COLO829 (cell line): ENCODE measurements at places on chromosomes 1 and 21.

DNA sequence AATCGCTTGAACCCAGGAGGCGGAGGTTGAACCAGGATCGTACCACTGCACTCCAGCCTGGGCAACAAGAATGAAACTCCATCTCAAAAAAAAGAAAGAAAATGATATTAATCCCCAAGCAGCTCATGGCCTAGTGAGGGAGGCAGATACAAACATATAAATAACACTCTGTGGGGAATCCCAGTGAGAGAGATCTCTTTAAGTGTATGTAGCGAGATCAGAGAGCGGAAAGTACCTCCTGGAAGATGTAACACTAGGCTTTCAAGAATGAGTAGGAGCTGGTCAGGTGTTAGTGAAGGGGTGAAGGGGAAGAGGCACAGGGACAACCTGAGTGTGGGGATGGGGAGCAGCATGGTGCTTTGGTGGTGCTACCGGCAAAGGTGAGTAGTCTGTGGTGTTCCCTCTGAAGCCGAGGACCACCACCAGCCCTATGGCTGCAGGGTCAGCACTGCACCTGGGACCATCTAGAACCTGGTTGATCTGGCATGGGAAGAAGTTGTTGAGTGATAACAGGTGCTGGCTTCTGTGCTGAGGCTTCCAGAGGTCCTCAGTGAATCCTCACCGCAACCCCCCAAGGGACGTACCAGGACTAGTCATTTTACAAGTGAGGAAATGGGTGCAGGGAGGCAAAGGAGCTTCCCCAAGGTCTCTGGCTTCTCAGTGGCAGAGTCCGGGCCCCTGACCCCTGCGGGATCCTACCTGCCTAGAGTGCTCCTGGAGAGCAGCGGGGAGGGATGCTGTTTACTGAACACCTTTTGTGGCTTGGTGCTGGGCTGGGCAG is 367.6 kb upstream of the VAMP3 start:
- DNase-seq = no peak

- no peak for DNase-seq
Measured at GRCh38 chr1:118928739-118929554, 59.2 kb downstream of the TBX15 start.

DNA sequence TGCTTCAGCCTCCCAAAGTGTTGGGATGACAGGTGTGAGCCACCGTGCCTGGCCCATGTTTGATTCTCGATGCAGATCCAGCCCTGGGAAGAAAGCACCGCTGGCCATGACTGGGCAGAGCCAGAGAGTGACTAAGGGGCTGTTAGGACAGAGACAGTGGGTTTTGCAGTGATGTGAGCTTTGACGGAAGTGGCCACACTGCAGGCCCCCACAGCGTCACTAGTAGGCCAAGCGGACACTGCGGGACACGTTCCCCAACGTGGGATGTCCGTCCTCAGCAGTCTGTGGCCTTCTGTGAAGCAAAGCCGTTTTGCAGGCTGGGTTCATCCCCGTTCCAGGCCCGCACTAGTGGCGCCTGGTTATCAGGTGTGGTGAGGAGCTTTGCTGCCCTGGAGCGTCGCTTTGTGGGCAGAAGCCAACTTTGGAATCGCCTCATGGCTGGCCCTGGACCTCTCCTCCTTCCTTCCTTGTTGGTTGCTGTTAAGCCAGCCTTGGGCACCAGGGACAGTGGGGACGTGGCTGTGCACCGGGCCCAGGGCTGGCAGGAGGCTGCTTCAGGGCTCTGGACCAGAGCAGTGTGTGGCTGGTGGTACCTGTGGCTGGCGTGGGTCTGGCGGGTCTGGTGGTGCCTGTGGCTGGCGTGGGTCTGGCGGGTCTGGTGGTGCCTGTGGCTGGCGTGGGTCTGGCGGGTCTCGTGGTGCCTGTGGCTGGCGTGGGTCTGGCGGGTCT is 41.2 kb downstream of the SKI start:
- no peak for DNase-seq

- DNase-seq = no peak
Measured at GRCh38 chr21:33386222-33386784, 16.9 kb upstream of the IFNGR2 start.

- no peak for DNase-seq
Measured at GRCh38 chr1:119940697-119941096, 44.4 kb upstream of the ADAM30 start.

- no peak for DNase-seq
Measured at GRCh38 chr1:15244813-15245212, 2.2 kb upstream of the FHAD1 start.

- no peak for DNase-seq
Measured at GRCh38 chr1:43973981-43974442, 748 bp upstream of the ATP6V0B start.

DNA sequence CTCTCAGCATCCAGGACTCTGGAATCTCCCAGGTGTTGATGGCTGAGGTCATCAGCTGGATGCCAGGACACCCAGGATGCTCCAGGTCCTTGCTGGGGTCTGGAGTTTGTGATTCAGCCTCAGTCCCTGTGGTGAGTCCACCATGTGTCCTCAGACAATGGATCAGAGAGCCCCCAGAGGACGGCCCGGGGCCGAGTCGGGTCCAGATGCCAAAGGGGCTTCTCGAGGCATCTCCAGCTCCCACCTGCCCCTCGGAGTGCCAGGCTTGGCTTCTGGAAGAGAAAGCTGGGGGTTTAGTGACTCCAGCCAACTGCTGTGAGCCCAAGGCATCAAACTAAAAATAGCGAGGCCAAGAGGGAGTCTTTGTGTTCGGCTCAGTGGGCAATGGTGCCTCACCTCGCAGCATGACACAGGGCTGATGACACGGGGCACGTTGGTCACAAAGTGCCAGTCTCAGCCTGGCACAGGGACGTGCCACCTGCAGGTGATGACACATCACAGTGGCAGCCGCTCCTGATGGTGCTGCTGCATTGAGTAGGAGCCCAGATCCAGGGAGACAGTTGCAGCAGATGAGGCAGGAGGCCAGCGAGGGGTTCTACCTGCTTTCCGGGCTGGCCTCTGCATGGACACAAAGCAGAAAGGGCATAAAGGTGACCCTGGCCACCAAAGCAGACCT is 10.6 kb downstream of the PDE9A start:
- no peak for DNase-seq

- peak; percentile 86 for DNase-seq
Measured at GRCh38 chr1:20058531-20058930, 11.5 kb upstream of the PLA2G5 start.

GRCh38 chr1:41536361-41536802 is 51.9 kb upstream of the EDN2 start:
- DNase-seq = no peak

GRCh38 chr1:88883156-88883555 is 8.2 kb downstream of the GTF2B start:
- no peak for DNase-seq

DNA sequence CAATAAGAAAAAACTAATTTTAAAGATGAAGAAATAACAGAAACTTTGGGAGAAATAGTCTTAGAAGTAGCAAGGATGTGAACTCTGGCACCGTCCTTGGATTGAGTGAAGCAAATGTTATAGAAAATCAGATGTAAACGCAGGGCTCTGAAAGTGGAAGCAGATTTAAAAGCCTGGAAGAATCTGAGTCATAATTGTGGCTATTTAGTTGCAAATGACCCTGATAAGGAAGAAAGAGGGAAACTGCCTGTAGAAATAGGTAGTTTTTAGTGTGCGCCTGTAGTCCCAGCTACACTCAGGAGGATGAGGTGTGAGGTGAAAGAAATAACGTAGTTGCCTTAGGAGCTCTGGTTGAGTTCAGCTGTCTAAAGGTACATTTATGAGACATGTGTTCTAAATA is 101.0 kb downstream of the NGF start:
- no peak for DNase-seq

GRCh38 chr1:240719953-240720700 is 108.2 kb upstream of the GREM2 start:
- DNase-seq = no peak

- DNase-seq = no peak
Measured at GRCh38 chr1:36641776-36642175, 159.1 kb upstream of the CSF3R start.

- DNase-seq = no peak
Measured at GRCh38 chr1:41444785-41445184, 39.7 kb downstream of the EDN2 start.

DNA sequence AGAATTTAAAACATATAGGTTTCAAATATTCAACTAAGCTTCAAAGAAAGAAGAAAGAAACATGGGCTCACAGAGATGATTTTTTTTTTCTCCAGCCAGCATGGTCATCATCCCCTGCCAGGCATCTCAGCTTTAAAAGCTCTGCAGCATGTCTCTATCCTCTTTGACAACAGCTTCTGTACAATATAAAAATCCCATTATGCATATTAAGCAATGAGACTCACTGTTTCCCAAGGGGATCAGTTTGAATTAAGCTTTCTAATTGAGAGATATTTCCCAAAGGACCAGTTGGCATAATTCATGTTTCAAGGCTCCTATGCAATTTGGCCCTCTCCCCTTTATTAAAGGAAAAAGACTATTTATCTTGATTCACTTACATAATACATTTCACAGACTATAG is 220.3 kb downstream of the GRIK1 start:
- DNase-seq = no peak

DNA sequence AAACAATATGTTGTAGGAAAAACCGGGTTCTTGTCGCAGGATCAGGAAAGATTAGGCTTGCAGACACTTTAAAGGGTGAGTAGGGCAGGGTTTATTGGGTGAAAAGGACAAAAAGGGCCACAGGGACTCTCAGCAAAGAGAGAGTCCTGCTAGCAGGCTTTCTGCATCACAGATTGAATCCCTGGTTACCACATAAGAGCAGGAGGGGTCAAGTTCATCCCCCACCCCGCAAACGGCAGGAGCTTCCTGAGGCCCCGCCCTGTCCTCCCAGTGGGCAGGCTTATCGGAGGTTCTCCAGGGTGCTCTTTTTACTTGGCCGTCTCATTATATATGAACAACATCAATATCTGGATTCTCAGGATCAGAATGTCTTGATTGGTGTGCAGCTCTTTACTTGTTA is 47.7 kb downstream of the SYCP1 start:
- no peak for DNase-seq

- DNase-seq = no peak
Measured at GRCh38 chr1:187474336-187474735, 645.6 kb downstream of the PLA2G4A start.

DNA sequence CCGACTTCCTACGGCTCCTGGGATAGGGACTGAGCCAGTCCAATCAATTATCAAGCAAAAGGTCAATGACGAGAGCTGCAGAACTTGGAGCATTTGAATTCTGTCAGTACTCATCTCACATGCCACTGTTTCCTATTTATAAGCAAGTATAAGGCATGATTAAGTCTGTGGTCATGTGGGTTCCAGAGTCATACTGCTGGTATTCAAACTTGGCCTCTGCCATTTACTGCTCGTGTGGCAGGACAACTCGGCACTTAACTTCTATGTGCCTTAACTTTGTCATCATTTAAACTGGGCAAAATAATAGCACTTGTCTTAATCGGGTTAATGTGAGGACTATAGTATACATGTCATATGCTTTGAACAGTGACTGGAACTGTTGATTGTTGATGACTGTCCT is 44.9 kb upstream of the TNFSF18 start:
- no peak for DNase-seq

- DNase-seq = no peak
Measured at GRCh38 chr1:221032637-221033280, 153.5 kb downstream of the HLX start.

- DNase-seq = peak; percentile 26
Measured at GRCh38 chr1:114033216-114033706, 54.0 kb downstream of the OLFML3 start.

DNA sequence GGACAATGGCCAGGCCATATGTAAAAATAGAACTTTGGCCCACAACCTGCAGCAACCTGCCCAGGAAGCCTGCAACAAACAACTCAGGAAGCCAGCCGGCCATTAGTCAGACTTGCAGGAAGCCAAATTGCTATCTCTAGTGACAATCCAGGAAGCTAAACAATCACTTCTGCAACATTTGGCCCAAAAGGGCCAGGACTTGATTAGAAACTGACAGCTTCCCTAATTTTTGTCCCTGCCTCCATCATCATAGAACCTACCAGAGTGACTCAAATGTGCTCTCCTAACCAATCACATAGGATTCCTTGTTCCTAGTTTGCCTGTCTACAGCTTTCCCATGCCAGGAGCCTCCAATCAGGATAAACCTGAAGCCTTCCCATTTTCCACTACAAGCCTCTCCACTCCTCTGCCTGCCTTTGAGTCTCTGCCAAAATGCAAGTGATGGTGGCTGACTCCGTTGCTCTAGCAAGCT is 639.3 kb downstream of the PTPRU start:
- no peak for DNase-seq

GRCh38 chr1:96989302-96989701 is 267.7 kb downstream of the PTBP2 start:
- DNase-seq = no peak

GRCh38 chr1:93344886-93345632 is 648 bp upstream of the DR1 start:
- DNase-seq = peak; percentile 12

- DNase-seq = no peak
Measured at GRCh38 chr1:39016604-39017171, 9.5 kb upstream of the NDUFS5 start.

DNA sequence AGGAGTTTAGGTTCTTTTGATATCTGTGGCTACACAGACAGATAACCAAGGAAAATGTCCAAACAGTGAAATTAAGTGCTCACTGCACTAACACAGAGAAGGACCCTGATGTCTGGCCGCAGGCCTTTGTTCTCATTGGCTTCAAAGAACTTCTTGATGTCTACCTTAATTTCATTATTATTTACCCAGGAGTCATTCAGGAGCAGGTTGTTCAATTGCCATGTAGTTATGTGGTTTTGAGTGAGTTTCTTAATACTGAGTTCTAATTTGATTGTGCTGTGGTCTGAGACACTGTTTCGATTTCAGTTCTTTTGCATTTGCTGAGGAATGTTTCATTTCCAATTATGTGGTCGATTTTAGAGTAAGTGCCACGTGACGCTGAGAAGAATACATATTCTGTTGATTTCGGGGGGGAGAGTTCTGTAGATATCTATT is 15.2 kb upstream of the LGALS8 start:
- no peak for DNase-seq

DNA sequence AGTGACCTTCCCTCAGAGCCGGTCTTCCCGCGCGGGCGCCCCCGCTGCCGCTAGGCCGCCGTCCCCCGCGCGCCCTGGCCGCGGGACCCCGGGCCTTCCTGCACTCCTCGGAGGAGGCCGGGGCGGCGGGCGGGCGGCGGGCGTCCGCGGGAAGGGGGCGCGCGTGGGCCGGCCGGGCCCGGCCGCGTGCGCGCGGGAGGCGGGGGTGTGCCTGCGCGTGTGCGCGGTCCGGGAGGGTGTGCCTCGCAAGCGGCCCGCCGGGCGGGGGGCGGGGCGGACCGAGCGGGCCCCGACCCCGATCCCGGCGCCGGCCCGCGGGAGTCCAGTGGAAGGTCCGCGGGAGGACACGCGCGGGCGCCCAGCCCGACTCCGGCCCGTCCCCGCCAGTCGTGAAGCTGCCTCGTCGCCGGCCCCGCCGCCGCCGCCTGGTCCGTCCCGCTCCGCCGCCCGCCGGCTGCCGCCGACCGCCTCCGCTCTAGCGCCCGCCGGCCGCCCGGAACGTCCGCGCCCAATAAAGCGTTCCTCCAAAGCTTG is 438 bp downstream of the MRPS6 start:
- no peak for DNase-seq

GRCh38 chr1:242240077-242240476 is 241.2 kb upstream of the MAP1LC3C start:
- DNase-seq = no peak
